Activated naive CD8-positive, alpha-beta T cell treated with anti-CD3 and anti-CD28 coated beads, Interleukin-2, amount 50 U/mL, for 24 hours (primary cell): ENCODE measurements at places on chromosomes 6 and 20.
A peak's percentile ranks its signal among the peaks of the same experiment; 100 is the strongest.

GRCh38 chr6:109358204-109358603, 24.1 kb downstream of the CD164 start:
- no peak for DNase-seq

GRCh38 chr6:12163149-12163548, 127.0 kb upstream of the EDN1 start:
- peak; percentile 12 for DNase-seq

- no peak for DNase-seq
Measured at GRCh38 chr20:3887876-3888620, 1.1 kb upstream of the PANK2 start.

GRCh38 chr6:110353457-110354001, 4.6 kb downstream of the METTL24 start:
- no peak for DNase-seq

DNA sequence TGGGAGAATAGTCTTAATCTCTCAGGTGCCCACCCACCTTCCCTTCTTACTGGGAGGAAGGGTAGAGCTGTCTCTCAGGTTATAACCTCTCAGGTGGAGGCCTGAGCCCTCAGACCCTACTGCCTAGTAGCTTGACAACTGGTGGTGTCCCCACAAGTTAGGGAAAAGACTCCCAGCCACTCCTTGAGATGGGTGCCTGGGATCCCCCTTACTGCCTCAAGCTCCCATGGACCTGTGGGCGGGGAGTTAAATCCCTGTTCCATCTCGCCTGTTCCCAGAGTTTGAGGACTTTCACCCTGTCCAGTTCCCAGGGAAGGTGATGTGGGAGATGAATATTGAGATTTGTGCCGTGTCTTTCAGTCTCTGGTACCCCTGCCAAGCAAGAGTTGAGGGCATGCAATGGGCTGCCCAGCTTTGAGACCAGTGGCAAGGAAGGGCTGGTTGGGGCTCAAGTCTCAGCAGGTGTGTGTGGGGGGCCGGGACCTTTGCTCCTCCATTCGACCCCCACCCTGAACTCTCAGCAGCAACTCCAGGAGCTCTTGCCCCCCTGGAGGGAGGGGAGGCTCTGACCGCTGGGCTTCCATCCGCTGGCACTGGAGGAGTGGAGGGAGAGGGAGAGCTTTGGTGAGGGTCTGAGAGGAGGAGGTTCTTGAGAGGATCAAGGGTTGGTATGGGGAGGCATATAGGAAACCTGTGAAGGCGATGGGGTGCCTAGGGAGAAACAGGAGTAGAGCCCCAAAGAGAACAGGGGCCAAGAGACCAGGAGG, 1.1 kb upstream of the PBX2 start:
- DNase-seq, result no peak

DNA sequence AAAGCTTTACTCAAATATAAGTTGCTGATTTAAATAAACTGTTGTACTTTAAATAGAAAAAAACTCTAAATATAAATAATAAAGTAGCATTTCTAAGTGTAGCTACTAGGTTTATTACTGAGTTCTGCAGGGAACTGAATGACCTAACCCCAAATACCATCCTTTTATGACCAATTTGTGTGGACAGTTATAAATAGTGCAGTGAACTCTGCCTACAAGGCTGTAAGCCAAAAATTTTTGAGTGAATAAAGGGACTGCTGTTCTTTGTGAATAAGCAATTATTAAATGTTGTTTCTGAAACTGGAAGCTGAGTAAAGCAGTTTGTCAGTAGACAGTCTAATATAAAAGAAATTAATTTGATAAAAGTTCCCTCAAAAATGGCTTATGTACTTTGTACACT, 90.8 kb upstream of the ELOVL5 start:
- DNase-seq, result no peak

DNA sequence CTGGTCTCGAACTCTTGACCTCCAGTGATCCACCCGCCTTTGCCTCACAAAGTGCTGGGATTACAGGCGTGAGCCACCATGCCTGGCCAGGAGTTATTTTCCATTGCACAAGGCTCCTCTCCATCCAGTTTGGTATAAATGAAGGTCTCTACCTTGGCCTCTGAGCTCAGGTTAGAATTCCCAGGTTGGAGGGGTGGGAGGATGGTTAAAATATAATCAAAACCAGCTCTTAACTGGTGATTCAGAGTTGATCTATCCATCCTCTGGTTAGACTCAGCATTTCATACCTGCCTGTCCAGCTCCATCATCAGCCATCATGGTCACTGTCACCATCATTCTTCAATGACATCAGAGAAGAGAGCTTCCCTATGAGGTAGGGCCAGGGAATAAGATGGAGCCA, 2.6 kb upstream of the SLC22A7 start:
- DNase-seq, result no peak

DNA sequence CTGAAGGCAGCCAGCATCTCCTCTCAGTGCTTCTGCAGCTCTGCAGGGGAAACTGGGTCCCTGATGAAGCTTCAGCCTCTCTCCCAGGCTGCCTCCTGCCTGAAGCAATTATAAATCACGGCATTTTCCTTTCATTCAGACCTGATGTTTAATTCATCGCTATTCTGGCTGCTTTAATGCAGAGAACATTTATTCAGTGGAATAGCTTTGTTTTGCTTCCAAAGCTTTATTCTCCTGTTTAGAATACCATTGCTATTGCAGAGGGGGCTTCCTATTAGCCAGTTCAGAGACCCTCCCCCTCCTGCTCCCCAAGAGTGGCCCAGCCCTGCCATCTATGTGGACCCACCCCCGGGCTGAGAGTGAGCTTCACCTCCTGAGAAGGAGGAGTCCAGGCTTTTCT, 255.6 kb downstream of the LRFN2 start:
- DNase-seq, result no peak

DNA sequence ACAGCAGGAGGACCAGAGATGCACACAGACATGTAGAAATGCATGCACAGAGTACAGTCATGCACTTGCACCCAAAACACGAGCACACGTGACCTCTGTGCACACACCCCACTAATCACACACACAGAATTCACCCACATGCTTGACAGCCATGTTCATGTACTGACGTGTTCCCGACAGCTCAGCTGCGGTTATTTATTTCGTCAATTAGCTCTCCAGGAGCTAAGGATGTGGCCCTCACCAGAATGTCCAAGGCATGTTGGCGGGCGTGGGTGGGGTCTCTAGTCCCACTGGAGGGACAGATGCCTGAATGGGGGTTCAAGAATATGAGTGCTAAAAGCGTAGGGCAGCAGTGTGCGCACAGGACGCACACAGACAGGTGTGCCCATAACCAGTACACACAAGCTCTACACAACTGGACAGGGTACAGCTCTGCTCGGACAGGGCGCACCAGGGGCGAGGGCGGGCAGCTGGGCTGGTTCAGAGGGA, 571 bp upstream of the PRPF6 start:
- peak; percentile 42 for DNase-seq

DNA sequence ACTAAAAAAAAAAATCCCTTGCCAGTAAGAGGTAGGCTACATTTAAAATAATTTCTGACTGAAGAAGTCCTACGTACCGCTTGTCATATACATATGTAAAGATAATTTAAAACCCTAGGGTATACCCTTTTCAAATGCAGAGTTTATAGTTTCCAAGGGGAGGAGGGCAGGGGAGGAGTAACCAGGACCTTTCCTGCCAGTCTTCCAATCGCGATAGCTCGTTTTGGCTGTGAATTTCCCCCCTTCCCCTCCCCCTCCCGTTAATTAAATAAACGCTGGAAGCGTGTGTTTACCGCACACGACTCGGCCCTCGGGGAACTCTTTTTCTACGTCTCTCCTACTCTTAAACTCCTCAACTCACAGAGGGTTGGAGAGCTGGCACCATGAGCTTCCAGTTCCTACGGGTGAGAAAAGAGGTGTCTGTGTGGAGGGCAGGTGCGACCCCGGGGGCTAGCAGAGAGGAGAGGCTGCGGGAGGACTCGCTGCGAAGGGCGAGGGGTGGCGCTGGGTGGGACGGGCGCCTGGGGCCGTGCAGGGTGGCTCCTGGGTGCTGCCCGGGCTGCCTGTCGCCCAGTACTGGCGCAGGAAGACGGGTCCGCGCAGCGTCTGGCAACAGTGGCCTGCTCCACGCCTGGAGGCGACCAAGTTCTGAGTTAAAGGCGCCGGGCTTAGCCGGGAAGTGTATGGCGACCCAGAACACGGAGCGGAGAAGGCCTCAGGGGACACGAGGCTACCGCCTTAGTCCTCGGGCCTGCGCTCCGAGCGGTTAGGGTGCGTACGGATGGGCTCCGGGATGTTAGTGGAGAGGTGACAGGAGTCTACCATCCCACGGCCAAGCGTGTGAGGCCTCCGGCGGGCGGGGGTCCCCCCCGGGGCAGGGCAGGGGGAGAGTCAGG, 4.1 kb upstream of the TFAP2C start:
- no peak for DNase-seq

DNA sequence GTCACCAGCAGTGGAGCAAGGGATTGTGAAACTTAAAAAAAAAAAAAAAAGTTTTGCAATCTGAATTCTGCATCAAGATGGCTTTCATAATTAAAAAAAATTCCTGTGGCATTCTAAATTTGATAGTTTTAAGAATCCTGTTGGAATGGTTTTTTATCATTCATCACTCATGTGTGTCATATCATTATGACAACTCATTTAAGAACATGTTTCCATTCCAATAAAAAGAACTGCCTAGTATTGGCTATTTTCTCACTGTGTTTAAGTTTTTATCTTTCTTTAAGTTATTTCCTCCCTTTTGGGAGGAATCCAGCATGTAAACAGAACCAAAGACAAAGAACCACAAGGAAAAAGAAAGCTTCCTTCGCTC, 26.2 kb upstream of the RHAG start:
- no peak for DNase-seq

DNA sequence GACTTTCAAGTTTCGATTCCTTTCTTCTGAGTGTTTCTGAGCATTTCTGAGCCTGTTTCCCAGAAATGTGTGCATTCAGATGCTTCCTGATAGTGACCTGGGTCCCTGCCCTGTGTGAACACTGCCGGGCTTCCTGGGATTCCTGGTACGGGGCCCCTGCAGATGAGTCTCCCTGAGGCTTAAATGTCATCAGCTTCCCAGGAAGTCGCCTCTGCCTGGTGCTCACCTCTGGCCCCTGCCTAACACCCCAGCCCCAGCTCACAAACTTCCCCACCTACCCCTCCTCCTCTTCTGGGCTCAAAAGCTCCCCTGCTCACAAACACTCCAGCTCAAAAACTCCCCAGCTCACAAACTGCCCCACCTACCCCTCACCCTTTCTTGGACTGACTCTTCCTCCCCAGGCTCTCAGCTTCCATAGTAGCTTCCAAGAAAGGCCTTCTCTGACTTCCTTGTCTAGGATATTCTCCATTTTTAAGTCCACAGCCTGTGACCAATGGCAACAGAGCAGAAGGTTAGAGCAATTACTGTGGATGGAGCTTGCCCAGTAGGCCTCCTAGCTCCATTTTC, 42.0 kb downstream of the TGM2 start:
- DNase-seq, result no peak

- no peak for DNase-seq
Measured at GRCh38 chr20:14375416-14375985, 38.1 kb upstream of the FLRT3 start.

- no peak for DNase-seq
Measured at GRCh38 chr20:19026901-19027644, 185.4 kb upstream of the SLC24A3 start.

GRCh38 chr20:23435626-23436539, 3.6 kb upstream of the CSTL1 start:
- no peak for DNase-seq

DNA sequence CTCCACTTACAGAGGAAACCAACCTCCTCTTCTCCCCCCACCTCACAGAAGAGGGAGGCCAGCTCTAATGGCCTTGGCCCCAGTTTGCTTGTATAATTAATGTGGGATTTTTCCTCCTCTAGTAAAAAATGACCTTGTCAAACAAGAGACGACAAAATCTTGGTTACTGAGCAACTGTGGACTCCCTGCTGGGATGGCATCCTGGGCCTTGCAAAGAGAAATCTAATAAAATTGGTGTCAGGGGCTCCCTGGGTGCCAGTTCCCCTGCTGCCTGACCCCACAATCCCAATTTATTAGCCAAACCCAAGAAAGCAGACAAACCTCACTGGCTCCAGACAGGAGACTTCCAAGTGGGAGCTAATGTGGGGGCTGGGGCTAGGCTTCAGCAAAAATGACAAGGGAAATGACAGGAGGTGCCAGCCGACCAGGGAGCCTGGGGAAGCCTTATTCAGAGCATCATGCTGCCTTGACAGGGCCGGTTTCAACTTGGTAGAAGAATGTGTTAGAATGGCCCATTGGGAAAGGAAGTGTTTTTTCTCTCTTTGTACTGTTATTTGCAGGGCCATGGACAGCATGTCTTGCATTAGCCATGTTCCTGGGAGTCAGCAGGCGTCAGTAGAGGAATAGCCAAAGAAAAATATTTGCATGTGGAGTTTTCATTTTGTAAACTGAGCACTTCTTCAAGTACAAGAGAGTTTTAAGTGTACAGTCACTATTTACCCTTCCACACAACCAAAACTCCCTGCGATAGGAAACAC, 816.9 kb downstream of the DHX35 start:
- DNase-seq, result no peak

DNA sequence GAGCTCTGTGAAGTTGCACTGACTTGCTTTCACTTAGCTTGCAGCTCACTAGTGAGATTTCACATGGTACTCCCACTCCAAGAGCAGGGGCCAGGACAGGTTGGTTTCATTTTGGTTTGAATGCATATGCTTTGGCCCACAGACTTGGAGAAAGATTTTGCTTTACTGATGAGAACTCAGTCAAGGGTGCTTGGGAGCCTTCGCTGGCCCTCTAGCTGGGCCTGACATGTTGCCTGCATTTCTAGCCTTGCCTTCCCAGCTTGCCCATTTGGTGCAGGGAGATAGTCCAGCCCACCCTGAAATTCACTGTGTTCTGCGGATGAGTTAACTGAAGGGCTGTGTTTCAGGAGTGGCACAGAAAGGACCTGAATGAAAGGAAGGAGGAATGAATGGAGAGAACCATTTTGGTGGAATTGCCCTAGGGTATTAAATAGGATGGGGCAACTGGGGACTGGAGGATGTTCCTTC, 1.9 kb downstream of the SGK1 start:
- no peak for DNase-seq

- no peak for DNase-seq
Measured at GRCh38 chr6:13794184-13794583, 20.2 kb downstream of the MCUR1 start.

GRCh38 chr20:20410678-20411077, 42.8 kb downstream of the INSM1 start:
- no peak for DNase-seq

GRCh38 chr6:53986165-53986720, 125.0 kb upstream of the MLIP start:
- peak; percentile 2 for DNase-seq

GRCh38 chr20:37081717-37082289, 14.0 kb downstream of the RBL1 start:
- DNase-seq, result peak; percentile 12

GRCh38 chr6:40356242-40356910, 230.8 kb downstream of the LRFN2 start:
- DNase-seq, result peak; percentile 5

- DNase-seq, result no peak
Measured at GRCh38 chr6:116422238-116422637, 38.9 kb upstream of the CALHM6 start.

DNA sequence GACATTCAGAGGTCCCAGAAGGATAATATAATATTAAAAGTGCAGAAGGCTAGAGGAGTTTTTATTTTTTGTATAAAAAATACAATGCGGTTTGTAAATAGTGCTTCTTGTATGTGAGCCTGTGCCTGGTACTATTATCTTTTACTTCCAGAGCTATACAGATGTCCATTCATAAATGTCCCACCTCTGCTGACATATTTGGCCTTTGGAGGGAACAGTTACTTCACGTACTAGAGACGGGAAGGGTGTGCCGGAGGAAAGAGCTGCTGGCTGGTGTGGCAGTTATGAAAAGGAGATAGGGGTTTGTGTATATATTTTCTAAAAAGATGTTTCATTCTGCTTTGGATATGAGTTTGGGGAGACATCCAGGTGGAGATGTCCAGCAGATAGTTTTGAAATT, 8.8 kb downstream of the CD109 start:
- no peak for DNase-seq
